ENCODE measurements at places on chromosomes 3 and 15. TPM values are rescaled to one million over a fixed set of nuclear protein-coding genes. Genes with fewer than 3 reads are reported as not detected.

DNA sequence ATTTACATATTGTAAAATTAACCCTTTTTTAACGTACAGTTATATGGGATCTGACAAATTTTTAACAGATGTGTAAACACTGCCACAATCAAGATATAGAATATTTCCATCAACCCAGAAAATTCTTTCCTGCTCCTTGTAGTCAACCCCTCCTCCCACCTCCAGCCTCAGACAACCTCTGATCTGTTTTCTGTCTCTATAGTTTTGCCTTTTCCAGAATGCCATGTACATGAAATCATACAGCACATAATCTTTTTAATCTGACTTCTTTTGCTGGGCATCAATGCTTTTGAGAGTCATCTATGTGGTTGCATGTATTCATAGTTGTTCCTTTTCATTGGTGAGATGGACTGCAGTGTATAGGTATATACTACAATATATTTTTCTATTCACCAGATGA lies 153.0 kb downstream of the SMAD6 start:
- no peak overlapping the region for H3K4me3 ChIP-seq
- H3K4me1 ChIP-seq, result peaks cover 16% of the 10 kb centered on the region
- no peak overlapping the region for H3K27ac ChIP-seq

DNA sequence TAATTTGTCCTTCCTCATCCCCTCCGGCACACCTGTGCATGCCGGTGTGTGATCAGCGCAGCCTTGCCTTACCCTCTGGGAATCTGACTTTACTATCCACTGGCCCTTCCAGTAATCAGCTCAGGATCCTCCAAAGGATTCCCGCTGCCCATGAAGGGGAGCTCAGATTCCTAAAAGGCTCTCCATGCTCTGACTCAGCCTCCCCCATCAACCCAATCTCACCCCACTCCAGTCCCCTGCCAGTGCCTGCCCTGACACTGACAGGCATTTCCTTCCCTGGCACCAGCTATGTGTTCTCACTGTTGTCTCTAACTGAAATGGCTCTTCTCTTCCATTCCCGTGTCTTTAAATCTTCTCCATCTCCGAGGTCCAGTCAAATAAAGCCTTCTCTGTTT lies 7.3 kb upstream of the BCL2A1 start:
- H3K4me3 ChIP-seq, result no peak overlapping the region
- DNase-seq, result peak; percentile 32
- H3K27me3 ChIP-seq, result no peaks in the 10 kb centered on the region
- H3K27ac ChIP-seq, result peak overlapping the region; percentile 78
- H3K36me3 ChIP-seq, result no peaks in the 10 kb centered on the region
- peaks cover 12% of the 10 kb centered on the region for H3K4me1 ChIP-seq

The TMIE gene
- total RNA-seq, result 1.3 TPM

- H3K36me3 ChIP-seq, result no peaks in the 10 kb centered on the region
- no peaks in the 10 kb centered on the region for H3K27me3 ChIP-seq
- DNase-seq, result no peak
- H3K4me1 ChIP-seq, result no peaks in the 10 kb centered on the region
Observed at GRCh38 chr3:122640437-122640999, 40.1 kb upstream of the PARP14 start.

DNA sequence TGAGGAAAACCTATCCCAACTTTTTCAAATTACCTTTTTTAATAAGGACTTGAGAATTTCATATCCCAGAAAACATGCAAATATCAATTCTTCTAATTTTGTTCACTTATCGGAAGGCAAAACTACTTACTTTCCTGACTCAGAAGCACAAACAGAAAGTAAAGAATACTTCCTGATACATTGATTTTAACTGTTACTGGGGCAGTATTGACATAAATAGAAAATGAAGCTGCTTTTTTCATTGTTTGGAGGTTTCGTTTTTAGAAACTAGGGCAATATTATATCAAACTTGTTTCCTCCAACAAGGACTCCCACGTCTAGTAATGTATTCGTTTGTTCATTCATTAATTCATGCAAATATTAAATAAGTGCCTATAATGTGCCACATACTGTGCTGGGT lies 19.1 kb downstream of the PAQR9 start:
- H3K4me3 ChIP-seq, result no peak overlapping the region
- no peak for DNase-seq
- no peak overlapping the region for H3K27ac ChIP-seq
- H3K27me3 ChIP-seq, result no peaks in the 10 kb centered on the region
- H3K4me1 ChIP-seq, result no peaks in the 10 kb centered on the region

DNA sequence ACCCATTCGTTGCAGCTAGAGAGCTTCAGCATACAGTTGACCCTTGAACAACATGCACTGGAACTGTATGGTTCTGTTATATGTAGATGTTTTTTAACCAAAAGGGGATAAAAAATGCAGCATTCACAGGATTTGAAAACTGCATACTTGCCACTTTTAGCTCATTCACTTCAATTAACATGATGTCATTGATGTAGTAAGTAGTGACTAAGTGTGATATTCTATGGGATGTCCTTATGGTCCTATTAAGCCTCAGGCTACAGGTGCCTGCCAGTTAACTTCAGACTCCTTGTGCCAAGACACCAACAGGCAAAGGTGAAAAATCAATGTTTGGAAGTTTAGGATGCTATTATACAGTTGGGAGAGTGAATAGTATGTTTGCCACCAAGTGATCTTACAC lies 553.6 kb upstream of the NECTIN3 start:
- DNase-seq, result no peak
- H3K4me3 ChIP-seq, result no peak overlapping the region
- H3K36me3 ChIP-seq, result no peaks in the 10 kb centered on the region
- no peaks in the 10 kb centered on the region for H3K4me1 ChIP-seq
- no peaks in the 10 kb centered on the region for H3K27me3 ChIP-seq

The FGF7 gene
- 1.2 TPM for total RNA-seq

DNA sequence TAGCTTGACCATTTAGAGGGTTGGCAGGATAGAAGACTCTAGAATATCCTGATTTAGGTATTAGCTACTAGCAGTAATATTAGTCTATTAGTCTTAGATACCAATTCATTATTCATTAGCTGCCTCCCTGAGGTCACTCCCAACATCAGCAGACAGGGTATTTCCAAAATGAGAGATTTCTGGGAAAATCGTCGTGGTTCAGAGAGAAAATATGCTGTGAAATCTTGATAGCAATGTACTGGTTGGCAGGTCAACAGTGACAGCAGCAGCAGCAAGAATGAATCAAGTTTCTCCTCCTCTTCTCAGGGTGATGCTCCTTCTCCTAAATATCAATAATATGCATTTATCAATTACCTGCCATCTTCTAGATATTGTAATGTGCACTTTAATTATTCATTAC lies 41.3 kb upstream of the ROBO1 start:
- H3K4me1 ChIP-seq, result no peaks in the 10 kb centered on the region
- no peak for DNase-seq
- no peaks in the 10 kb centered on the region for H3K27me3 ChIP-seq
- no peaks in the 10 kb centered on the region for H3K36me3 ChIP-seq

- no peak overlapping the region for H3K4me3 ChIP-seq
- DNase-seq, result no peak
- H3K36me3 ChIP-seq, result no peaks in the 10 kb centered on the region
- no peak overlapping the region for H3K27ac ChIP-seq
- H3K4me1 ChIP-seq, result no peaks in the 10 kb centered on the region
Observed at GRCh38 chr3:59595830-59596229, 546.0 kb upstream of the CFAP20DC start.

The CHRM5 gene
- not detected for total RNA-seq

DNA sequence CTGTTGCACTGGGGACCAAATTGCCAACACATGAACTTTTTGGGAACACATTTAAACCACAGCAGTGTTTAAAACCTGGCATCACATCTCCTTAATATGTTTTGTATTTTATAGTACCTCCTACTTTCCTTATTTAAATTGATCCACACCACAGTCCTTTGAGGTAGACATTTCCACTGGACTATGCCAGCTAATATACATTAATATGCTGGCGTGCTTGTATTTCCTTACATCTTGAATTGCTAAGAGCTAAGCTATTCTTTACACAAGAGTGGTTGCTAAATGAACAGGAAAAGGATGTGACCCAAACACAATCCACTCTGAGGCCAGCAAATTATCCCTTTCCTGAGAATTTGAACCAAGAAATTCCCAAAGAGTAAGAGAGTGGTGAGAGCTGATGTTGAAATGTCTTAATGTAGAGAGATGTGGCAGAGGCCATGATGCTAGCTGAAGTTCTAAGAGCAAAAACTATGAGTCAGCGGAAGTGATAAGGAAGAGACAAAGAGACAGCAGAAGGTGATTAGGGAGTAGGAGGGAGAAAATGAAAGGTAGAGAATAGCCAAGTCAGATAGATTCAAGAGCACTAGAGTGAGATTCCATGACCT lies 131.2 kb downstream of the CD47 start:
- DNase-seq, result no peak
- no peak overlapping the region for H3K27ac ChIP-seq
- H3K4me3 ChIP-seq, result no peak overlapping the region
- H3K4me1 ChIP-seq, result no peaks in the 10 kb centered on the region

The LSMEM2 gene
- total RNA-seq, result not detected

GRCh38 chr3:48024401-48024800 lies 8.2 kb upstream of the MAP4 start:
- no peak overlapping the region for H3K4me3 ChIP-seq
- H3K27me3 ChIP-seq, result no peaks in the 10 kb centered on the region
- H3K27ac ChIP-seq, result no peak overlapping the region
- H3K4me1 ChIP-seq, result peaks cover 32% of the 10 kb centered on the region
- no peaks in the 10 kb centered on the region for H3K36me3 ChIP-seq

The RTP1 gene
- not detected for total RNA-seq

The CPEB1 gene
- 1.3 TPM for total RNA-seq

The PRSS50 gene
- total RNA-seq, result not detected

DNA sequence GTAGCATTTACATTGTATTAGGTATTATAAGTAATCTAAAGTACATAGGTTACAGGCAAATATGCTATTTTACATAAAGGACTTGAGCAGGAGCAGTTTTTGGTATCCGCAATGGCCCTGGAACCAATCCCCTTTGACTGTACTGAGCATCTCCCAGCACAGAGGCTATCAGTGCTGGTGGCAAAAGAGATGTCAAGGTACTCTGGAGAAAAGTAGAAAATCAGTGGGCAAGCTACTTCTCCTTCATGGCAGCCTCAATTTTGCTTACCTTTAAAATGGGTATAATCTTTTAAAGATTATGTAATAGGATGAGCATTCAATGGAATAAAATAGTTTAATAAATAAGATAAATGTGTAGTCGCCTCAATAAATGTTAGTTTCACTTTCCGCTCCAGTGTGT lies 56.7 kb upstream of the LMCD1 start:
- DNase-seq, result no peak
- no peaks in the 10 kb centered on the region for H3K4me1 ChIP-seq
- H3K27me3 ChIP-seq, result no peaks in the 10 kb centered on the region

The PLCH1 gene
- 12.4 TPM for total RNA-seq

DNA sequence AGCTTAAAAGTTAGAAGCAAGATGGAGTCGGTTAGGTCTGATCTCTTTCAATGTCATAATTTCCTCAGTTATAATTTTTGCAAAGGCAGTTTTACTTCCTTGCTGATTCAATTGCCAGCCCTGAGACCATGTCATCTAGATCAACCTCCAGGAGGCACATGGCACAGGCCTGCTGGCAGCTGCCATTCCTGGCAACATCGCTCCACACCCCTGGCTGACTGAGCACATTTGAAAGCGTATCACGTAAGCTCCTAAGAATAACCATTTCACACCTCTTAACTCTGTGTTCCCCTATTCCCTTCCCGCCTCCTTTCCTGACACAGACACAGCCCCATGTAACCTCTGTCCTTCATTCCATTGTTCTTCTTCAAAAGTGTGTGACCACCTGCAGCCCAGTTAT lies 313.9 kb upstream of the CTNNB1 start:
- H3K27me3 ChIP-seq, result no peaks in the 10 kb centered on the region
- H3K4me3 ChIP-seq, result no peak overlapping the region
- DNase-seq, result no peak
- no peaks in the 10 kb centered on the region for H3K4me1 ChIP-seq
- H3K36me3 ChIP-seq, result no peaks in the 10 kb centered on the region

All from Peyer's patch (tissue), 4 donors.